Astrocyte of the spinal cord (primary cell): ENCODE measurements at places on chromosomes 5 and 9.

DNA sequence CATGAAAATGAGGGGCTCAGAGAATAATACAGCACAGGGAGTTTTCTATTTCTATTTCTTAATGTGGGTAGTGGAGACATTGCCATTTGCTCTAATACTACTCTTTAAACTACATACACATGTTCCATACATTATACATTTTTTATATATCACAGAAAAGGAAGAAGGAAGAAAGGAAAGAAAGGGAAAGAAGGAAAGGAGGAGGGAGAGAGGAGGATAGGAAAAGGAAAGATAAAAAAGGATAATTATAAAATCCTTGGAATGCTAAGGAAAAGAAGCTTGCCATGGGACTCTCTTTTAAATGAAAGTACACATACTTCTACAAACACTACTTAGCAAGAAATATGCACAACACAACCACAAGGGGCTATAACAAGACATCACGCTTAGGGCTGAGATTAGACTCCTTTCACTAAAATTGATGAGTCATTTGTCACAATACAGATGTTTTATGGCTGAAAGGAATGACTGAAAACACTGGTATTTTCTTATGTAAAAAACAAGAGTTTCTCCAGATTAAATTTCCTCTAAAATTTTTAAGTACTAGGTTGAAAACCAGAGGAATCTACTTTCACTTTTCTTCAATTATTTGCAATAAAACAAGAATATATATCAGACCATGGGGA, 219.8 kb downstream of the ARL15 start:
- peak; percentile 82 for DNase-seq

DNA sequence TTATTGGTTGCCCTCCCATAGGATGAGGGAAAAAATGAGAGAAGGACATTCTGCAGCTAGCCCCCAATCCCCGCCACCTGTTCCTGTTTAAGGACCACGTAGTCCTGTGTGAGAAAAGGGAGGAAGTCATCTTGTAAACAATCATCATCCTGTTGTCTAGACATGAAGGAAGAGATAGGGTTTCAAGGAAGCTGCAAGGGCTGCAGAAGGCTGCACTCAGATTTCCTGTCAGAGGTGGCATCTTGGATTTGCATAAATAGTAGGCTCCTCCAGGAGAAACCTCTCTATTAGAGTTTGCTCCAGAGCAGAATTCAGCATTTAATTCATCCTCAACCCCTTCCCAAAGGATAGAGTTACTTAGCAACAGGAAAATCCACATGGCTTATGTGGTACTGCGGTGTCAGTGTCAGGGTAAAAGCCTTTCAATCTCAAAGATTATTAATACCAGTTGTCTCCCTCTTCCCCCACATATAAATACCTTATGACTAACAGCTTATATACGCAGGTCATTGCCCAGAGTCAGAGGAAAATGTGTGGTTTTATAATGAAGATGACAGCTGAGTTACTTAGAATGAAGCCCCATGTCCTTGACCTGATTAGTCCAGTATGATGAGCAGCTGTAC, 4.6 kb upstream of the DNAJC18 start:
- DNase-seq, result peak; percentile 72

DNA sequence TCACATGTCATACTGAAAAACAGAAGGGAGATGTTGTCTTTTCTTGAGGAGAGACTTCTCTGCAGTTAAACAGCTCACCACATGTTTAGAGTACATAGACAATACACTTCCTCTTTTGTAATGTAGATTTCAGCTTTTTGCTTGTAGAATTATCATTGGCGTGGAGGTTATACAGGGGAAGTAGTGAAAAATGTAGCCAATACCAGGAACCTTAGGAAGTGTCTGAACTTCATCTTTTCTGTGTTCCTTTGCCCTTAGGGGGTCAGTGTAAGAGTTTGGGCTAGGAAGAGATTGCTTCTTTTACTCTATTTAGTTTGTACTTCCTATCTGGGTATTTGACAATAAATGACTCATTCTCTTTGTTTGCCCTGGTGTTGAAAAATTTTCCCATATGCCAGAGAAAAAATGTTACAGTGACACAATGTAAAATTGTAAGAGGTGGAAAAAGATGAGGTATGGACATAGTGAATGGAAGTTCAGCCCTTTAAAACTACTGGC, 21.0 kb upstream of the CDKN2B start:
- peak; percentile 73 for DNase-seq

DNA sequence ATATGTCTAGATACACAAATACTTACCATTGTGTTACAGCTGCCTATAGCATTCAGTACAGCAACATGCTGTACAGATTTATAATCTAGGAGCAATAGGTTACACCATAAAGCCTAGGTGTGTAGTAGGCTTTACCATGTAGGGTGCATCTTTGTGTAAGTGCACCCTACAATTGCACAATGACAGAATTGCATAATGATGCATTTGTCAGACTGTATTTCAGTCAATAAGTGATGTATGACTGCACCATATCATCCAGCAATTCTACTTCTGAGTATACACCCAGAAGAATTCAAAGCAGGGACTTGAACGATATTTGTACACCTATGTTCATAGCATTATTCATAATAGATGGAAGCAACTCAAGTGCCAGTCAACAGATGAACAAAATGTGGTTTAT, 100.4 kb upstream of the SLC44A1 start:
- no peak for DNase-seq

DNA sequence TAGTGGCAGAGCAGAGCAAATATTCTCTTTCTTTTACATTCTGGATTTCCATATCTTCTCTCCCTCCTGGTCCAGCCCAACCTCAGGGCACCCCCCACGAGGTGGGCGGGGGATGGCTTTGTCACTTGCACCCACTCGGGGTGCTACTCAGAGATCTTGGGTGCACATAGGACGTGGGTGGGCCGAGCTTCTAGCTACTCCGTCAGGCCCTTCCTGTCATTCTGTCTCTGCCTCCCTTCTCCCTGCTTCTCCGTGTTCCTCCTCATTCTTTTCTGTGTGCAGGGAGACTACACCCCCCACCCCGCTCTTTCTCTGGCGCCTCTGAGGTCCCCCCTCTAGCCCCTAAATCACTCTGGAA, 19.5 kb downstream of the PCDHGC5 start:
- no peak for DNase-seq

DNA sequence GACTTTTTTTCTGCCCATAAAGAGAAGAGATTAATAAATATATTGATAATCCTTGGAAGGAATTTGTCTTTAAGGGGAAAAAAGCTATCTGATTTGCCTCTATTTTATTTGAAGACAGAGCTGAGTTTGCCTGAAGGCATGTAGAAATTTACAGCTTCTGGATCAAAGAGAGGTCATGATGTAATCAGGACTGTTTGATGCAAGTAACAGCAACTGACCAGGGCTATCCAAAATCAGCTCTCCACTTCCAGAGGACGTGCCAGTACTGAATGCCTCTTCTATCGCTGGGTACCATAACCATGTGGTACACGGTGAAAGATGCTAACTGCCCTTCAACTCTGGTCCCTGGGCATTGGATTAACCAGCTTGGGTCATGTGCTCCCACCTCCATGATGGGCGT, 90.6 kb downstream of the ZFAND5 start:
- DNase-seq, result no peak

DNA sequence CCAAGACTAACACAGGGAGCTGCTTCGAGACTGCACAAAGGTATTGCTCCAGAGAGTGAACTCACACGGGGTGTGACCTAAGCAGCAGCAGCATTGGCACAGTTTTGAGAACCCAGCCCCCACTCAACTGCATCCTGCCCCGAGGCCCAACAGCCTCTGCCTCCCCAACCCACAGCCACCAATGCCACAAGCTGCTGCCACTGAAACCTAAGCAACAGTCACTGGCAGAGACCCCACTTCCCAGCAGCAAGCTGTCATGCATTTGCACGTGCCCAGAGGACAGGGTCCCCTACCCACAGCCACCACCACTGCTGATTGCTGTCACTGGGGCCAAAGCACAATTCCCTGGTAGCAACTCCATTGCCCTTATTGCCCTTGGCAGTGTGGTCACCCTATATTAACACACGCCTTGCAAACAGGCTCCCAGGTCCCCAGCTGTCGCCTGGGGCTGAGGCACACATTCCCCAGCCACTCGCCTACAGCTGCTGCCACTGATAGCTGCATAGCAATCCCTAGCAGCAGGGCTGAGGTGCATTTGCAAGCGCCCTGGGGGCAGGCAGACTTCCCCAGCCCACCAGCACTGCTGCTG, 141.0 kb downstream of the AGTPBP1 start:
- no peak for DNase-seq

- no peak for DNase-seq
These were observed 302.4 kb downstream of the SMARCA2 start for GRCh38 chr9:2317591-2317990.

DNA sequence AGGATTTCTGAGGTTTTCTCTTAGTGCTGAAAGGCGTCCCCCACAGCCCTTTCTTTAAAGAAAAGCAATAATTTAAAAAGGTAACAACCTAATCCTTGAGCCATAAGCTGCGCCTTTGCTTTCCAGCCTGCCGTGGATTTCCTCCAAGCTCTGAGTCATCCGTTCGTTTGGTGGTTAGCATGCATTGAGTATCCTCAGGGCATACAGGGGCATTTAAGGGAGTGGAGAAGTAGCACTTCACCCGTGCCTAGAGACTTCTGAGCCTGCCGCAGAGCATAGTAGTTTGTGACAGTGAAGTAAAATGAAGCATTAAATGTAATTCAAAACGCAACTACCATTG, 892 bp upstream of the TNC start:
- peak; percentile 95 for DNase-seq

DNA sequence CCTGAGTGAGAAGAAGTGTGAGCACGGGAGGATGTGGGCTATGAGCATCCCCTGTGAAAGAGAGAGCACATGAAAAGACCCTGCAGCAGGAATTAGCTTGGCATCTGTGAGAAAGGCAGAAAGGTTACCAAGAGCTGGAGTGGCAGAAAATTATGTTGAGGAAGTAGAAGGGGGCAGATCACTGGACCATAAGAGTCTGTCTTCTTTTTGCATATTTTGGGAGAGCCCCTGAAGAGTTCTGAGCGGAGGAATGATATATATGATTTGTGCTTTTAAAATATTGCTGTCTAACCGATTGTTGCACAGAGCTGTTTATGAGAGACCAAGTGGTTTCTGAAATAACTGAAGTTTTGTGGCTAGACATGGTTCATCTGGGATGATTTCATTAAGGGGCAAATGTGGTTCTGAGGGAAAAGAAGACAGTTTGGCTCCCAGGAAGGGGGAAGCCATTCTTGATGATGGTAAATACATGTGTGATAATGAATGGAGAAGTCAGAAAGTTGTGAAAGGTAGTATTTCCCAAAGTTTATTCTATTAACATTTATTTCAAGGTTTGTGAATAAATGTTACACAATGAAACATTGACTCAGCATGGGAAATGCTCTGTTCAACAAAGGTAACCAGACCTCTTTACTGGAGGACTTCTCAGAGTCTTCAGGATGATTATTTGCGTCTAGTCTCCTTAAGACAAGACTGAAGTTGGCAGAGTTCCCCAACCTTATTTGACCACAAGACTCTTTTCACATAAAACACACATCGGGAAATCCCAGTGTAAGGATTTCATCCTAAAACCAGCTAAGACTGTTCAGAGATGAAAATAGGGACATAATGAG, 31.5 kb upstream of the ADRB2 start:
- peak; percentile 62 for DNase-seq

DNA sequence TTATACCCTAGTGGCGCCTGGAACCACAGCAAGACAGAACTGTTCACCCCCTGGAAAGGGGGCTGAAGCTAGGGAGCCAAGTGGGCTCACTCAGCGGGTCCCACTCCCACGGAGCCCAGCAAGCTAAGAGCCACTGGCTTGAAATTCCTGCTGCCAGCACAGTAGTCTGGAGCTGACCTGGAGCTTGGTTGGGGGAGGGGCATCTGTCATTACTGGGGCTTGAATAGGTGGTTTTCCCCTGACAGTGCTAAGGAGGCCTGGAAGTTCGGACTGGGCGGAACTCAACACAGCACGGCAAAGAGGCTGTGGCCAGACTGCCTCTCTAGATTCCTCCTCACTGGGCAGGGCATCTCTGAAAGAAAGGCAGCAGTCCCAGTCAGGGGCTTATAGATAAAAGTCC, 19.5 kb downstream of the BTNL3 start:
- DNase-seq, result no peak

DNA sequence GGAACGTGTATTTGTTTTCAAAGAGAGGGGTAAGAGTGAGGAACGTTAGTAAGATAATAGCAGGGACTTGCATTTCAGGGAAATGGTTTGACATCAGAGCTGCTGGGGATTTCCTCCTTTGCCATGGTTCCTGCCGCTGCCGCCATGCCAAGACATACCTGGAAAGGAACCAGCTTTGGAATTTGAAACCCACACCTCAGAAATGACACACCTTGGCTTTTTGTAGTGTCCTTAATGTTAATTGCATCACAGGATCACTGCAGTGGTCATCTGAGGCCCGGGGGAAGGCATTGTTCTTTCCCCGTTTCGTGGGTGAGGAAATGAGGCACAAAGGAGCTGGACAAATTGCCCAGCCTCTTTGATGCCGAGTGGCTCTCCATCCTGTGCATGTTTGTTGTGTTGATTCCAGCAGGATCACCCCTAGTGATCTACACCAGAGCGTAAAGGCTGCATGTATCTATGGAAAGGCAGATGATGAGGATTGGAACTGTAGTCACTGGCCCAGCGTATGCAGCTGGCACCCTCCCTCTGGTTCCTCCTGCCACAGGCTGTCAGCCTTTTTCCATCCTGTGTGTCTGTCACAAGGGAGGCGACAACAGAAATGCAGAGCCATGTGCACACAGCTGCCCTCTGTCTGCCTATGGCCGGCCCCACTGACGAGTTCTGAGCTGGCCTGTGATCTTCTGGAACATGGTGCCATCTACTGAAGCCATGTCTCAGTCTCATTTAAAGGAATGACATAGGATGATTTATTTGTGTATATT, 37.8 kb downstream of the SLC46A2 start:
- no peak for DNase-seq

DNA sequence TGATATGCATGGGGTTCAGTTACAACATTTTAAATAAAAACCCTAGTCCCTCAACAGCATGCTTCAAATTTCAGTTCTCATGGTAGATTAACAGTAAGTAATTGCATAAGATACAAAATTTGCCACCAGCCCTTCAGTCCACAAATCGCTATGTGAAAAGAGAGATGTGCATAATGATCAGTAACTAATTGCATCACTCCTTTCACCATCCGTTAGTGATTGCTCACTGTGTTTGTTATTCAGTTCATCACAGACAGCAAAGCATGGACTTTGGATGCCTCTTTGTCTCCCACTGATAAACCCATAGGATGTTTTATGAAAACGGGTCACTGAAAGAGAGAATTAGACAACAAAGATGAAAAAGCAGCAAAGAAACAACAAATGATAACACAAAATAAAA, 103.2 kb downstream of the MCTP1 start:
- no peak for DNase-seq

DNA sequence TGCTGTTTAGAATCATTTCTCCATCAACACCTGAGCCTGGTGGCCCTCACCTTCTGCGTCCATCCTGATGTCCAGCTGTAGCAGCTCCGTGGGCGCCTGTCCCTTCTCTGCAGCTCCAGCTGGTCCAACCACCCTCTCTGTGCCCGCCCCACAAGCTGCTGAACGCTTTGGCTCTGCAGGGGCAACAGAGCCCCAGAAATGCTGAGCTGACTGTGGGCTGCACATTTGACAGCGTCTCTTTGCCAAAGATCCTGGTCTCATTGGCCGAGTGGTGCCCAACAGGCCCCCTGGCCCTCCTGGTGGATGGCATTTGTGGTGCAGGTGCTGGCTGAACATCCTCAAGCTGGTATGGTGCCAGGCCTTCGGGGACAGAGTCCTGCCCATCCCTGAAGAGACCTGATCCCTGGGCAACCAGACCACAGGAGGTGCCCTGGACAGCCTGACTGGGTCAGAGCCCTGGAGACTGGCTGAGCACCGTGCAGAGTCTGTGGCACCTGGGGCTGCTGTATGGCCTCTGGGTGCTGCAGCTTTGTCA, 25.3 kb upstream of the CEP72 start:
- no peak for DNase-seq
